ENCODE measurements at places on chromosomes 6 and 20.
A peak's percentile ranks its signal among the peaks of the same experiment; 100 is the strongest.

DNA sequence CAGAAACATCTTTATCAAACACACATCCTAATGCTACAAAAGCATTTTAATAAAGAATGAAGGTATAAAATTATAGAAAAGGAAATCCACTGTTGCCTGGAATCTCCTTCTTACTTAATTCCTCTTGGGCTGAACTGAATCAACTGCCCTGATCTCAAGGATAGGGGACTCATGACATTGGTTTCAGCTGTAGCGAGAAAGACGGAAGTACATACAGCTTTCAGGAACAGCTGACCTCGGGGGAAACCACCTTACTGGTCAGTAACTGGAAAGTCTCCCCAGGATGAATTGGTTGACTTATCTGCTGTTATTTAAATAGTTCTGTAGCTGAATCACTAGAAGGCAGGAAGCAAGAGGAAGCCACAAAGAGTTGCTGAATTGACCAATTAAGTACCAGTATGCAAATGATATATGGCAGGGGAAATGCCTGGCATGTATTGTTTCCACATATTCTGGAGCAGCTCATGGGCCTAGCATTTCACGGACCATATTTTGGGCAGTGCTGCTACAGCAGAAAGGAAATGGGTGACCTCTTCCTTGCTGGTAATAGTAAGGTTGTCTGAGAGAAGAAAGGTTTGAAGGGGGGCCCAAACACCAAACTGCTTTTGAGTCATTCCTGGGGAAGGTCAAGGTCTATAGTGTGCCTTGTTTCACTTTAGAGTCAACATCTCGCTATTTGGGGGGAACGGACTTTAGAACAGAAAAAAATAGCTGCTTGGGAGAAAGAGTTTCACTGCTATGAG is 43.7 kb upstream of the MAP7 start:
- DNase-seq = peak; percentile 70

DNA sequence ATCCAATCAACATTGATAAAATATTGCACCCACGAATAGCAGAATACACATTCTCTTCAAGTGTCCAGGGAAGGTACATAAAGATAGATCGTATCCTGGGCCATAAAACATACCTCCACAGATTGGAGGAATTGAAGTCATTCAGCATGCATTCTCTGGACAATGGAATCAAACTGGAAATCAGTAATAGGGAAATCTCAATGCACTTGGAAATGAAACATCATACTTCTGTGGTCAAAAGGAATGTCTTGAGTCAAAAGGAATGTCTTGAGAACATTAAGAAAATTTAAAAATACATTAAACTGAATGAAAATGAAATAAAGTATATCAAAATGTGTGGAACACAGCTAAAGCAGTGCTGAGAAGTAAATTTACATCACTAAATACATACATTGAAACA is 138.8 kb downstream of the TFAP2A start:
- no peak for DNase-seq

DNA sequence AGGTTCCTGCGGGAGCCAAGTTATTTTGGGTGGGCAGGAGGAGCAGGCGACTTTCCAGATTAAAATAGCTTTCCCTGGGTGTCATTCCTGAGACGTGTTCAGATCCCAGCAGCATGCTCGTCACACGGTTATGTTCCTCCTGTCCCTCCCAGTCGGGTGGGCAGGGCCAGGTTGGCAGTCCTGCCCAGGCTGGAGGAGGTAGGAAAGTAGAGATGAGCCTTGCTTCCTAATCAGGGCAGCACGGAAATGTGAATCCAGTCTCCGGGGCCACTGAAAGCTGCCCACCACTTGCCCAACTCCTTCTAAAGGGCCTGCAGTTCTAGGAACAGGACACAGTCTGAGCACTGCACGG is 137.0 kb downstream of the MRPL14 start:
- no peak for DNase-seq

GRCh38 chr6:7550433-7550801 is 8.9 kb downstream of the DSP start:
- DNase-seq = no peak

DNA sequence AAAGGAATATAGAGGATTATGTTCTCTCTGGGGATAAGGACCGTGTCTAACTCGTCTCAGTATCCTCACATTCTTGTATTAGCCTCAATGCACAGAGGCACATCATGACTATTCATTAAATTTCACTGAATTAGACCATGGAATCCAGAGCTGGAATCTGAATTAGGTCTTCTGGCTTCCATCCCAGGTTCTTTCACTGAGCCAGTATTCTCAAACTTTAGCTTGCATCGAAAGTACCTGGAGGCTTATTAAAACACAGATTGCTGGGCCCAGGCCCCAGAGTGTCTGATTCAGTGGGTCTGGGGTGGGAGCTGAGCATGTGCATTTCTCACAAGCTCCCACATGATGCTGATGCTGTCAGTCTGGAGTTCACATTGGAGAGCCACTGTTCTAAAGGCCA is 142.0 kb downstream of the UST start:
- no peak for DNase-seq

Measured in CD4-positive, alpha-beta T cell treated with Interleukin-15 for 1 hour (primary cell).